ENCODE measurements at places on chromosomes 6 and 20.

DNA sequence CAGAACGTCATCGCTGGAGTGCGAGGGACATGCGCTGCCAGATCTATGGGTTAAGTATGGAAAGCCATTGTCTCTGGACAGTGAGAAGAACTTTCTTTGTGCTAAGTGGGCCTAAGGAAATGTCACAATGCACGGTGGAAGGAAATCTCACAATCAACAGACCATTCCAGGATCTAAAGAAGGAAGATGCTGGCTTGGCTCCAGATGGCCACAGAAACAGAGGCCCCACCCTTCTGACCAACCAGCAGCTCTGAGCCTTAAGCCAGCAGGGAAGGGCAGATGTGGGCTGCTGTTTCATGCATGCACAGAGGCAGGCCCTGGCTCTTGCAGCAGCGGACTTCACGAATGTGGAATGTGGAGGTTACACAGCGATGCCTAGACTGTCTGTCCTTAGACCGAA is 156.3 kb downstream of the SOBP start:
- no peak for DNase-seq

DNA sequence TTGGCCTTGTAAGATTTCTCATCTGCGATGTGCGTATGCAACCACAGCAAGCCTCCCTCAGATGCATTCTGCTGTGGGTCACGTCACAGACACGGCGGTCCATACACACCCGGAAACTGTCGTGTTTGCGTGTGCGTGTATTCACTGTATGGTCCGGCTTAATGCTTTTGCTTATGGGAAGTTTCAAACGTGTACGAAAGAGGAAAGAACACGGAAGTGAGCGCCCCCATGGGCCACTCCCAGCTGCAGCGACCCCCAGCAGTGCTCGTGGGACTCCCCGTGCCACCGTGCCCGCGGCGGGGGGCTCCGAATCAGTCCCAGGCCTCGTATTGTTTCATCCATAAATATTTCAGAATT is 10.2 kb downstream of the DLL1 start:
- no peak for DNase-seq

GRCh38 chr6:20417819-20418218 is 16.1 kb downstream of the E2F3 start:
- no peak for DNase-seq

GRCh38 chr6:168778201-168778600 is 337.2 kb downstream of the SMOC2 start:
- DNase-seq = no peak

DNA sequence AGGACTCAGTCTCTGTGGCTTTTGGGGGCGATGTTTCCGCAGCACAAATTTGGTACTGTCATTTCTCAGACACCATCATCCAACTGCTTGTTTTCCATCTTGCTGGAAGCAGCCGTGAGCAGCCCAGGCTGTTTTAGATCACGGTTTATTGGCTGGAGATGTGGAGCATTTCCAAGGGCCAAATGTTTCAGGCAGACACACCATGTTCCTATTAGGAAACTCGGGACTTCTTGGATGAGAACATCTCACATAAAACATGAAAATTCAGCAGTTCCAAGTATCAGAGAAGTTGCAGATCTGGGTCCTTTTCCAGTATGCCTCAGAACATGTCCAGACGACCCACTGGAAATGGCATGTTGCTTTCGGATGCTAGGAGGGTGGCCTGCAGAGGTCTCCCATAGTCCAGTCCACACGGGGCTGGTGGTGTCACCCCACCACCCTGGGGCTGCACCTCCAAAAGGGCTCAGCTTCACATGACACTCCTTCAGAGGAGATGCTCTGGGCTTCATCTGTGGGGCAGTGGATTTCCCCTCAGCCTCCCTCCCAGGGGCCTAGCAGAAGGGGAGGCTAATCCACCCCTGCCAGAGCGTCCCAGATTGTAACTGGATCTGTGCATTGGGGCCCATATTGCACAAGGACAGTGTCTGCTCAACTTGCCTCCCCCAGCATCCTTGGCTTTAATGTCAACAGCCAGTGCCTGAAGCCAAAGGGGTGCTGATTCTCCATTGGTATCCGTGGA is 176.3 kb downstream of the SCP2D1 start:
- DNase-seq = no peak

GRCh38 chr6:56381801-56382251 is 134.4 kb upstream of the COL21A1 start:
- no peak for DNase-seq

- no peak for DNase-seq
Observed at GRCh38 chr20:40966103-40966502, 62.5 kb upstream of the TOP1 start.

GRCh38 chr20:37521061-37521771 is at the start of gene NNAT:
NNAT (plus strand) TSS chr20:37521250; CDS start chr20:37521332, 82 bp downstream.
- no peak for DNase-seq

GRCh38 chr6:166866839-166867637 is 89.3 kb downstream of the RNASET2 start:
- no peak for DNase-seq

DNA sequence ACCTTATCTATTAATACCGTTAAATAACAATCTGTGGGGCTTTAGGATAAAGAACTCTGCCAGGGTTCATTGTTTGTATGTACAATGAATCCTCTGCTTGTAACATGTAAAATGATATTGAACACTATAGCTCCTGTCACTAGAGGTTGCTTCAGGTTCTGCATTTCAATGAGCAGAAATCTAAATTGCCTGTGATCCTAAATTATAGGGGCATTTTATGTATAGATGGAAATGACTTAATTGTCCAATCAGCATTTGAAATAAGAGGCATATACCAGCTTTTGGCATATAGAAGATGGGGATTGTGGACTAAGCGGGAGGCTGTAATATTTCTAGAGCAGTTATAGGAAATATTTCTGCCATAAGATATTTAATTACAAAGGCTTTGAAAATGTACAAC is 2.0 kb downstream of the NCOA3 start:
- DNase-seq = no peak

GRCh38 chr20:37192137-37192854 is 12.9 kb upstream of the MROH8 start:
- peak; percentile 58 for DNase-seq

DNA sequence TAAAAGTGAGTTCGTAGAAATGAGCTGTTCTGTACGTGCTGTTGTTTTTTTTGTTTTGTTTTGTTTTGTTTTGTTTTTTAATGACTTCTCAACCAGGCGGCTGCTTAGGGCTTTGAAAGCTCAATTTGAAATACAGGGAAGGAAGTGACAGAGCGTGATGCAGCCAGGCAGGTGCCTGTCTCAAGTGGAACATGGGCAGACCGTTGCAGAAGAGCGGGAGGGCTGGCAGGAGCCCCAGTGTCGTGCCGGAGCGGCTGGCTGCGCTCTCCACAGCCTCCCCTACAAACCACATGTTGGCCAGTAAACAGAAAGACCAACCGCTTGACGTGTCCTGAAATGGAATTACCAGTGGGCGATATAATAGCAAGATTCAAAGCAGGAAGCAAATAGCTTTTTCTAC is 164.9 kb upstream of the RREB1 start:
- peak; percentile 2 for DNase-seq

GRCh38 chr6:143160439-143161220 is 99.9 kb downstream of the AIG1 start:
- DNase-seq = no peak

DNA sequence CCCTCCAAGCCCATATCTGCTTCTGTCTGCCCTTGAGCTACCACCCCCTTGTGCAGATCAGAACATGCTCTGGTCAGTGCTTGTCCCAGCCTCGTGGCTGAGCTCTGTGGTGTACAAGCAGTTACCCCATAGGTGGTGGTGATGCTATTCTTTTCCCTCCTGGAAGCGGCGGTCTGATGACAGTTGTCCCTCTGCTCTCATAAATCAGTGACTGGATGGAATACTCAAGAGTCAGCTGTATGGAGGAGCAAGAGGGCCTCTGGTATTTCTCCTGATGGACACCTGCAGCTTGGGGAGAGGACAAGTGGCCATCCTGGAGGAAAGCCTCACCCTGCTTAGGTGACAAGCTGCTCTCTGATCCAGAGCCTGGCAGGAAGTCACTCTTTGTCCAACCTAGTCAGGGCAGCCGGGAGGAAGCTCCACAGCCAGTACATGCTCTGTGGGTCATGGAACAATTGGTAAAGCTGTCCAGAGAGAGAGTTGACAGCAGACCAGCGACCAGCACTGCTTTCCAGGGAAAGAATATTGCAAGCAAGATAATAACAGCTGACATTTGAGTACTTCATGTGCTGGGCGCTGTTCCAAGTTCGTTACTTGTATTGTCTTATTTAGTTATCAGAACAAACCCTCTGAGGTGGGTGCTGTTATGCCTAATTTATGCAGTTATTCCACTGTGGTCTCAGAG is 47.1 kb downstream of the SCAND1 start:
- no peak for DNase-seq

DNA sequence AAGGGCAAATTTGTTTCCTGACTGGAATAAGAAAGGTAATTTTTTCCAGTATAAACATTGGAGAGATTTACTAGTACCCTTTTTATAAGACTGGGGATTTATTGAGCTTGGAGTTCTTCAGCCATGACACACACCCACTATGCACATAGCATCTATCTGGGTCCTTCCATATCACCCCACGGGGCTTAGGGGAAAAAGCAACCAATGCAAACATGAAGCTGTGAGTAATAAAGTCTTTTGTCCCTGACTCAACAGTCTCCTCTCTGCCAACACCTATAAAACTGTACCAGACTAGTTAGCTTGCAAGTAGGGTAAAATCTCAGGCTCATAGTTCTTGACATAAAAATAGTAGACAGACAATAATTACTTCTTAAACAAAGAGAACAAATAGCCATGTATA is 23.4 kb downstream of the COL21A1 start:
- DNase-seq = no peak

- no peak for DNase-seq
Observed at GRCh38 chr6:25407431-25407830, 128.3 kb downstream of the CARMIL1 start.

GRCh38 chr6:150143516-150144293 is 861 bp downstream of the PPP1R14C start:
- DNase-seq = no peak

DNA sequence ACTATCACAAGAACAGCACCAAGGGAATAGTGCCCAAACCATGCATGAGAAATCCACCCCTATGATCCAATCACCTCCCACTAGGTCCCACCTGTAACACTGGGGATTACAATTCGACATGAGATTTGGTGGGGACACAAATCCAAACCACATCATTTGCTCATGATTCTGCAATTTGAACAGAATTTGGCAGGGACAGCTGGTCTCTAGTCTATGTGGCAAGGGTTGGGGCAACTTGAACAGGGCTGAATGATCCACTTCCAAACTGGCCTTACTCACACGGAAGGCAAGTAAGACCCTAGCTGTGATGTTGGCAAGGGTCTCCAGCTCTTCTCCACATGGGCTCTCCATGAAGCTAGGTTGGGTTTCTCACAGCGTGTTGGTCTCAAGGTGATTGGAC is 10.1 kb upstream of the FKBP5 start:
- no peak for DNase-seq

- DNase-seq = no peak
Observed at GRCh38 chr20:41900201-41900691, 282.1 kb upstream of the CHD6 start.

GRCh38 chr20:47998736-47999135 is 213.5 kb upstream of the SULF2 start:
- DNase-seq = no peak

GRCh38 chr20:50111120-50111828 is 1.7 kb downstream of the UBE2V1 start:
- DNase-seq = no peak

- no peak for DNase-seq
Observed at GRCh38 chr6:2535506-2535905, 215.2 kb downstream of the MYLK4 start.

DNA sequence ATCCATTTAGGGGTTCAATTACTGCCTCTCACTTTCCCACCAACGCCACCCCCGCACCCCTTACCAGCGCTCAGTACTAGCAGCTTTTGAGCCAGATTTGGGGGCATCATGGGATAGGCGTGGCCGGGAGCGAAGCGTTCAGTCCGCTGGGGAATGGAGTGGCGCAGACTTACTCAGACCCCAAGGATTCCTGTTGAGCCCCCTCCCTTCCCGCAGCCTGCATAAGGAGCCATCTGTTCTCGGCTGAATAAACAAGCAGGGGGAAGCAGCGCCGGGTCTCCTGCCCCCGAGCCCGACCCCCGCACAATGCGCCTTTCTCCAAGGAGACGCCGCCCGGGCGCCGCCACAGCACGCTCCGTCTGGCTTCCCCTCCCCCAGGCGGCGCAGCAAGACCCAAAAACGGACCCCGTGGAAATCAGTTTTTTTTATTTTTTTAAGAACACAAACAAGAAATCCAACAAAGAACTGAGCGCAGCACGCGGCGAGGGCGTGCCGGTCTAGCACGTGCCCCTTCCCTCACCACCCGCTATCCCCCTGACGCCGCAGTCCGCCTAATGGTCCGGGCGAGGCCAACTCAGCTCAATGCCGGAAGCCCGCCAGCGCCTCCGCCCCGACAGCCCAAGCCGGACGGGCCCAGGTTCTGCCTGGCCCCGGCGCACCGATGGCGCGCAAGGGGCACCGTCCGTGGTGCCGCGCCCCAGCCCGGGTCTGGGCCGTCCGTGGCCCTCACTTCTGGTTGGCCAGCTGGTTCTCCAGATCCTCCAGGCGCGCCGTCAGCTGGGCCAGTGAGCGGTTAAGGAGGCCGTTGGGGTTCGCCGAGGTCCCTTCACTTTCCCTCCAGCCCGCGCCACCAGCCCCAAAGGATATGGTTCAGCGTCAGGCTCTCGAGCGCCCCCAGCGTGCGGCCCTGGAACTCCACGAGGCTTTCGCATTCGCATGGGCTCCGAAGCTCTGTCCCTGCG is 13.3 kb upstream of the RBPJL start:
- DNase-seq = peak; percentile 73

DNA sequence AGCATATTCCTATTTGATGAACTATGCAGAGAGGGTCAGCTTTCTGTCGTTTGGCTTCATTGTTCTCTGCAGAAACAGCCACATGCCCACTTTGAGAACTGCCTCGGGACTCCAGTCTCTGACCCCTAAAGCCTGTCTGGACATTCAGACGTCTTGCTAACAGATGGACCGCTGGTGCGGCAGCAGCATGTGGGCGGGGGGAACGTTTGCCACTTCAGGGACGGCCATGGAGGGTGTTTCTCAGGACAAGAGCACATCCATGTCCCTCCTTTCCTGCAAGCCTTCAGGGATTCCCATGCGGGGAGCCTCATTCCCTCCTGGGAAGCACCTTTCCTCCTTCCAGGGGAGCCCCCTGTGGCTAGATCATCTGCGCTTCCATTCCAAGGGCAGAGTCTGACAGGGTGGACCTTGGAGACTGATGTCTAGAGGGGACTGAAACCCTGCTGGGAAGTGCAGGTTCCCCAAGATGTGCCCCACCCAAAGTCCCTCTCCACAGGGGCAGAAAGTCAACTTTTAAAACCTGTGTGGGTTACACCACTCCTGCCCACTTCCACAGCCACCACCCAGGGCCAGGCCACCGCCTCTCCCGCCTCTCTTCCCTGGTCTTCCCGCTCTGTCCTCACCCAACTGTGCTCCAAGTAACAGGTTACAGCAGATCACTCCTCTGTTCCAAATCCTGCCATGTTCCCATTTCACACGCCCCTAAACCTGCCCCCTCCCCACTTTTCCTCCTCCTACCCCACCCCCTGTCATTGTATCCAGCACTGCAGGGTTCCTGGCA is 94.8 kb upstream of the PMEPA1 start:
- no peak for DNase-seq

DNA sequence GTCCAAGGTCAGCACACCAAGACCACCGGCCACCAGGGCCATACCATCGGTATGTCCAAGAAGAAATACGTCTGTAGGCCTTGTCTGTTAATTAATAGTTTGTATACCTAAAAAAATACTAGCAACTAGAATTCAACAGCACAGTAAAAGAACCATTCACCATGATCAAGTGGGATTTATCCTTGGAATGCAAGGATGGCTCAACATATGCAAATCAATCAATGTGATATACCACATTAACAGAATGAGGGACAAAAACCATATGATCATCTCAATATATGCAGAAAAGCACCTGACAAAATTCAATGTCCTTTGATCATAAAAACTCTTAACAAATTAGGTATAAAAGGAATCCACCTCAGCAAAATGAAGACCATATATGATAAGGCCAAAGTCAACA is 24.4 kb downstream of the RPP40 start:
- DNase-seq = no peak
